ENCODE measurements at places on chromosomes 4 and X.

DNA sequence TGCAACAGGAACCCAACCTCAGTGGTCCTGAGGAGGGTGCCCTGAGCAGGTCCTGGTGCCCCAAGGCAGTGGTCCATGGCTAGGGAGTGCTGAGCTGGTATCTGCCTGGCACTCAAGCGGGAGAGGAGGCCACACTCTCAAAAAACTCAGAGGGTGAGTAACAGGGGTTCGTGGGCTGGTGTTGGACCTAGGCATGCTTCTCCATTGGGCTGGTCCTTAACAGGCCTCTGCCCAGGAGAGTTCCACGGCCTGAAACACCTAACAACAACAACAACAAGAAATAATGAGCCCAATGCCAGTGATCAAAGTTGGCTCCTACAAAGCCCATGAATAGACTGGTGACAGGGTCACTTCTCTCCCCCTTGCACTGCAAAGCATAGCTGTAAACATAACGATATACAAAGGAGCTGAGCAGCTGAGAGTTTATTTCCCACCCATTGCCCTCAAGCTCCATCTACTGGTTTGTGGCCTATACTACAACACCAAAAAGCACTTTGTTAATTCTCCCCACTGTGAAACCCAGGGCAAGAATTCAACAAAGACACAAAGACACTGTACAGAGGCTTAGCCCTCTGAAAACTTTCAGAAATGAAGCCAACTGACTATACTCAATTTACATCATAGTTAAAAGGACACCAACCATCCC is 736.1 kb upstream of the ADGRL3 start:
- peak; percentile 5 for DNase-seq

DNA sequence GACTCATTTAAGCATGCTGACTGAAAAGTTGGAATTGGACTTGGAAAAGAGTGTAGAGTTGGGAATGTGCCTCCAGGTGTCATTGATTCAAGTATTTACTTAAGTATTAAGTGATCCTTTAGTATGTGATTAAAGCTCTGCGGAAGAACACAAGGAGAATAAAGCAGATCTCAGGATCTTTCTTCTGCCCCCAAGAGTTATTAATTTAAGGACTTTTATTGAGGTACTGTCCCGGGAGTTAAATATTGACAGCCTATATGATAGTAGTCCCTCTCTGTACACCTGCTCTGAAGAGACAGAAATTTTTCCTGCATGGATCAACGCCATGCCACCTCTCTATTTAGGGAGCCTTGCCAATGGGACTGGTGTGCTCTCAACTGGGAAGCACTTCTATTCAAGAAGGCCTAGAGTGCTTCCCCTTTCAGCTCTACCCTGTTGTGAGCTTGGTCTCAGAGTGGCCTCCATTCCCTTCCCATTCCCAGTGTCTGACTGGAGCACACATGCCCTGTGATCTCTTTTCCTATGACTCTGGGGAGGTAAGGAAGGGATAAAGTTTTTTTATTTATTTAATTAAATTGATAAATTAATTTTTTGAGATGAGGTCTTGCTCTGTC is 75.9 kb downstream of the SHISA3 start:
- no peak for DNase-seq

GRCh38 chr4:2478229-2478628 is 9.3 kb downstream of the RNF4 start:
- no peak for DNase-seq

DNA sequence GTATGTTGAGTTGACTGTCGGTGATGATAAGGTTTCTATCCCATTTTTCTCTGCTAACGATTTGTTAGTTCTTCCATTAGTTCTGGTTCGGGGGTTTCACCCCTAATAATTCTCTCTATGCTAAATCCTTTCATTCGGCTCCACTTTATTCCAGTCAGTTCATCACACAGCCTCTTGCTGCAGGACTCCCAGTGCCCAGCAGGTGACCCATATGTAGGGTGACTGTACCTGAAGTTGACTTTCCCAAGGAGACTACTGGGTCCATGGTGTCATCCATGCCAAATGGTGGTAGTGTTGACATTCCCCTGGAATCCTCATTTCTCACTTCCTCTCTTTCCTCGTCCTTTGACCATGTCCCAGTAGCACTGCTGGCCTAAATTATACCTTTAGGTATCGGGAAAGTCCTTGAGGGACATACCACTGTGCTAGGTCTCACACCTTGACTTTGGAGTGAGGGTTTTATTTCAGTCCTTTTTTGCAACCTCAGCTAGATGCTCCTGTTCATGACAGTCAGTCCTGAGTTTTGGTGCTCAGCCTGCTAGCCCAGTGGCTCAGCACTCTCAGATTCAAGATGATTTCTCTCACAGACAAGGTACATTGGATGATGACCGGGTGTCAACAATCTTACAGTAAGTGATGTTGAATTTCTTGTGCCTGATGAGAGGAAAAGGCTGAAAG is 105.1 kb upstream of the ARHGAP24 start:
- no peak for DNase-seq

GRCh38 chr4:173424899-173425805 is 26.2 kb upstream of the SCRG1 start:
- DNase-seq = peak; percentile 90

DNA sequence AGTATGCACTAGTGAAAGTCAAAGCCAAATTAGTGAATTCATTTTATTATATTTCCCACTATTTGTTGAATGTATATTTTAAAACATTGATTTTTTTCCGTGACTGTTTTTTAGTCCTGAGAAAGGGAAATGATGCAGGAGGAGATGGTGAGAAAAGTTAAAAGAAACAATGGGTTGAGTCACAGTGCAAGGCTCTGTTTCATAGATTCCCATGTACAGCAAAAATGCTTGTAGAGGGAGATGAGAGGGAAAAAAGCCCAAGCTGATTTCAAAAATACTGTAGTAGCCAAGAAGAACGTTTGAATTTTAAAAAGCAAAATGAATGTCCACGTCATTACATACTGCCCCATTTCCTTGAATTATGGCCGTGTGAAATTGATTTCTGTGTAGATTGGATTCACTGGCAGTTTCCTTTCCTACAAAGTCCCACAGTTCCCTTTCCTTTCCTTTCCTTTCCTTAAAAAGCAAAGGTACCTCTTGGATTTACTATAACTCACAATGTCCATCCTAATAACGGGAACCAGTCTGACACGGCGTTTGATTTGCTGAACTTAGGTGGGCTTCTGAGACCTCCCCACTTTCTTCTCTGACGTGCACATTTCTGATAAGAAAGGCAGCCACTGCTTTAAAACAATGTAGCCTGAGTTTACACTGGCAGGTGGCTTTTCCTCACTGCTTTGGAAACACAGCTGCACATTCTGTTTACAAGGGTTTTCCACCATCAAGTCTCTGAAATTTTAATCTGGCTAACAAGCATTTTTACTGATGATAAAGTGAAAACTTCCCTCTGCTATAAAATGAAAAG is 63.7 kb downstream of the SPCS3 start:
- peak; percentile 71 for DNase-seq

GRCh38 chr4:128068918-128069317 is 7.8 kb downstream of the LARP1B start:
- DNase-seq = peak; percentile 35

GRCh38 chrX:40281336-40282005 is 183.7 kb upstream of the BCOR start:
- no peak for DNase-seq

DNA sequence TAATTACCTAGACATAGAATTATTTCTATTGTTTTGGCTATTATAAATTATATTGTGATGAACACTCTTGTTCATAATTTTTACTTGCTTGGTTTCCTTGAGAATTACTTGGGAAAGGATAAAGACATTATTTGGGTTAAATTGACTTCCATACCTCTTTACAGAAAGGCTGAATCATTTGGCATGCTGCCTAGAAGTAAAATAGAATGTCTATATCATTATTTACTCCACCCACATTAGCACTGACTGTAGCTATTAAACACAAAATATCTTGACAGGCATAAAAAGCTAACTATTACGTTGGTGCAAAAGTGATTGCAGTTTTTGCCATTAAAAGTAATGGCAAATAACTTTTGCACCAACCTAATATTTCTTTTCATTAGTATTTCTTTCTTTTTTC is 29.7 kb upstream of the ADH6 start:
- peak; percentile 3 for DNase-seq

DNA sequence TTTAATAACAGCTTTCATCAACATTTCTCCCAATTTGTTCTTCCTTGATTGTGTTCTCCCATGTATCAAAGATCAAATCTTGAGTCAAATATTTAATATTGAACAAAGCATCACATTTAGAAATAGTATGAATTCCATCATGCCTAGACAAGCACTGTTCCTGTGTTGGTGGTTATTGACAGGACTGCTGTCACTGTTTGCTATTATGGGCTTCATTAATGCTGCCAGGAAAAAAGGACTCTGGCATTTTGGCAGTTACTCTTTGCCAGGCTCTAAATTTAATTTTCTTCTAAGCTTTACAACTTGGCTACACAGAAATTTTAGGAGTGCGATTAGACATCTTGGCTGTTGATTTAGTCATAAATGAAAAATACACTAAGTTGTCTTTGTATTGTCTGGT is 295.9 kb upstream of the NRK start:
- DNase-seq = no peak

DNA sequence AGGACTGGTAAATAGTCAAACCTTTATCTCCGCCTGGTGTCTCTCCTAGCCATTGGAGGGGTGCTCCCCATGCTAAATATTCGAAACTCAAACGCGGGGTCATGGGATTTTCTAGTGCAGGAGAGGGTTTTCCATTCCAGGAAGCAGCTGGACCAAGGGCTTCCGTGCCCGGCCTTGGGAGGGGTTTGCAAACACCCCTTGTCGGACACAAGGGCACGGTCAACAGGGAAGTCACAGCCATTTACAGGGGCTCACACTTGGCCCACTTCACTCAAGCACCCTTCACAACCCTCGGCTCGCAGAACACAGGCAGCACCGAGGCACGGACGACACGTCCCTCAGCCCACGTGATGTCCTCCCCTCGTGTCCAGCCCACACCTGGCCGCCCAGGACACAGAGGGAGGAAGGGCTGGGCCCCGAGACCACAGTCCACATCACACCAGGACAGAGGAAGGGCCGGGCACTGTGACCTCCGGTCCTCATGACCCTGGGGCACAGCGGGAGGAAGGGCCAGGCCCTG is 10.3 kb upstream of the PLCXD1 start:
- no peak for DNase-seq

DNA sequence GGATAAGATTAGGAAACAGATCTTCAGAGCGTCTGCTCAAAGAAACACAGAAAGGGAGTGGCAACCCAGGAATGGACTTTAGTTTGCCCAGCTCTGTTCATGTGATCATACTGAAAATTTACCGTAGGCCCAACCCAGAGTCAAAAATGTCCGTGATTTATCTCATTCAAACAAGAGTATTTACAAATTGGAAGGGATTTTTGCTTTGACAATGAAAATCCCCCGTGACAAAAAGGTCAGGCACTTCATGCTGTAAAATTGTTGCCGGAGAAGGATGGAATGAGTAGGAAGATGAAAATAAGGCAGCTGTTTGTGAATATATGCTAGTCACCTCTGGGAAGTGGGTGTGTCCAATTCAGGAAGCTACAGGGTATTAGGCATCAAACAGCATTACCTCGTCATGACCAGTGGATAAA is 1.2 kb downstream of the SULT1B1 start:
- peak; percentile 19 for DNase-seq

DNA sequence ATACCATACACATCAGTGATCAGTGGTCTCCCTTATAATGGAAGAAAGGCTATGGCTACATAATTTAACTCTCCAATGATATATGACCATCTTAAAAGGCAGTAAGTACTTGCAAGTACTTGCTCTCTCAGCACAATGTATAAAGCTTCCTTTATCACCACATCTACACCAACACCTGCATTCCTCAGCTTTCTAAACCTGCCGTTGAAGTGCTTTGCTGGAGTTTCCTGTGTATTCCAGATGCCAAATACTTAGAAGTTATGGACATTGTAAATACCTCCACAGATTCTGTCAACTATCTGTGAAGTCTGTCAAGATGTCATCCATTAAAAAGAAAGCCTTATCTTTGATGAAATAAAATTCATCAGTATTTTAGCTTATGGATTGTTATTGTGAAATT is 335.0 kb upstream of the GALNTL6 start:
- DNase-seq = no peak
